Central memory CD4-positive, alpha-beta T cell (primary cell): ENCODE measurements at places on chromosomes 7 and 10.

- DNase-seq: no peak
These were observed 78.7 kb upstream of the PDK4 start for GRCh38 chr7:95675016-95675415.

GRCh38 chr10:95508730-95509129 is 52.4 kb downstream of the SORBS1 start:
- DNase-seq: no peak

DNA sequence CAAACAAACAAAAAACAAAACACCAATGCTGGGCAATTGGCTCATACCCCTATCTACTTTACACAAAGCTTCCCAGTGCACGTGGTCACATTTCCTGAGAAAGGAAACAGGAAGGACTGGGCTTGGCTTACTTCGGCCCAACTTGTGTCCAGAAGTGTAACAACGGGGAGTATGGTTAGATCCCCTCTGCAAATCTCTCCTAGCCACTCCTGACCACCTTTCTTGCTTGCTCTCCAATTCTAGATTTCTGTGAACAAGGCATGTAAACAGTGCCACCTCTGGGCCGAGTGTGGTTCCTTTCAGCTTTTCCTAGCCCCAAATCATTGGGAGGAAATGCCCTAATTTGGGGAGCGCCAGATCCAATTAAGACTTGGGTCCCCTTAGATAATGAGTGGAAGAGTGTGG is 21.0 kb upstream of the FRAT2 start:
- DNase-seq: peak; percentile 14

- DNase-seq: no peak
These were observed 103.4 kb downstream of the WNT2 start for GRCh38 chr7:117219485-117219884.

- DNase-seq: no peak
These were observed 238.8 kb downstream of the BAMBI start for GRCh38 chr10:28915989-28916588.

GRCh38 chr7:13989126-13989948 is at the start of gene ETV1:
Gene ETV1 (minus strand): TSS chr7:13989666. CDS start chr7:13989052, 614 bp downstream.
- DNase-seq: no peak

DNA sequence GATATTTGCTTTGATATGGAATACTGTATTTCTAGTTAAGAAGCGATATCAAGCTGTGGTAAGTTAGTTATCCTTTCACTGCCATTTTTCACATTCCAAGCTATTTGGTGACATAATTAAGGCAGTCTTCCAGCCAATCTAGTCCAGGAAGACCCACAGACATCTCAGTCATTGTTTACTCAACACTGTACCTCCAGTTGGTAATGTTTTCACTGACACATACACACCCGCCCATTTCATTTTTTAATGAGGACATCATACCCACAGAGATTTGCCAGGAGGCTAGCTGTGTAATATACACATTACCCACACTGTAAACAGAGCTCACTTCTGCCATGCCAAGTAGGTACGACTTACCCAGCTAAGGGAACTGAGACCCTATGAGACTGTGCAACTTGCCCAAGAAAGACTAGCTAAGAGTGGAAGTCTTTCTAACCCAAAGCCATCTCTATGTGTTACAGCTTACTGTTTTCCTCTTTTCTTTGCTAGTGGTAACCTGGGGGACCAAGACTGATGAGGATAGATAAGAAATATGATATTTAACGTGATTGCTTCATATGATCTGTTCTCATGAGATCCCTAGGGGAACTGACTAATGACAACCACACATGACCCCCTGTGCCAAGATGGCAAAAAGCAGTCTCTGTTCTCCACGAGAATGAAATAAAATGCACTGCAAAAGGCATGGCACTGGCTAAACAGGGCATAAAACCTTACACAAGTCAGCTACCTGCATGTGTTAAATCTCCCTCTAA is 179.0 kb downstream of the DGKI start:
- DNase-seq: no peak

DNA sequence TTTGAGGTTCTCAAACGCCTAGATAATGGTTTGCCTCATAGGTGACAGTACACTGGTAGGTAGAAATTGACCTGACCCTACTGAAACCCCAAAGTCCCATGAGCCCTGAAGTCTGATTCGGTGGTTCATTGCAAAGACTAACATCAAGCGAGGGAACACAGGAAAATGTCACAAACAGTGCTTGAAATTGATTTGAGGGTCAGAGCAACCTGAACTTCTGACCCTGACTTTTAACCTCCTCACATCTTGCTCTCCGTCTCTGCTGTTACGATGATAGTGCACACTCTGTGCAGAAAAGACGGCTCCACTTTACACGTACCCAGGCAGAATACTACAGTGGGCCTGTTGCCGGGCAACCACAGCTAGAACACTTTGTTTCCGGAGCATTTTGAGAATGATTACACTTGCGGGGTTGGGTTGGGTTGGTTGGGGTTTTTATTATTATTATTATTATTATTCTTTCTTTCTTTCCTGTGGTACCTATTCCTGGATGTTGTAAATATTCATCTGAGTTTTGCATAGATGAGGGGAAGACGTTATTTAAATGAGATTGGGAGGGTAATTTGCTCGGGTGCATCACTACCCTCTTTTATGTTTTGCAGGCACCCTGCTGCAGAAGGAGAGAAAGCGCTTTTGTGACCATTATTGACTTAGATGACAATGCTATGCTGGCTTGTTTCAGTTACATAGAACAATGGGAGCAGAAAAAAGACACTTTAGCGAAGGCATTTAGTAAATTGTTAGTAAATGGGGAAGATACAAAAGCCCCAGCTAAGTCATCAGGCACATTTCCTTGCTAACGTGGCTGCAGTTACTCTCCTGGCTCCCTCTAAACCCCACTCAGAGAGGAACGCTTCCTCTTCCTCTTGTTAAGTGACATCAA is 438.1 kb upstream of the NRP1 start:
- DNase-seq: no peak

DNA sequence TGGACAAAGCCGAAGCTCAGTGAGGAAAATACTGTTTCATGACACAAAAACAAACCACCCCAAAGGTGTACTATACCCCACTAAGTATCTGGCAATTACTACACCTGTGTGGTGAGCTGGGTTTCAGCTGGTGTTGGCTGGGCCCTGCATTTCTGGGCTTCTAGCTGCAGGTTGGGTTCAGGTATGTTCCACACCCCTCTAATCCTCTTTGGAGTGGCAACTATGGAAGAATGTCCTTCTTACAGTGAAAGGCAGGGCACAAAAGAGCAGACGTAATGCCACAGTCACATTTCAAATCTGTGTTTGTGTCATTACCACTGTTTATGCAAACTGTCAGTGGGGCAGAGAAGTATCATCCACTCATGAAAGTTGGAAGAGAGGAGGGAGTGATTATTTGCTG is 201.5 kb upstream of the FZD1 start:
- no peak for DNase-seq

DNA sequence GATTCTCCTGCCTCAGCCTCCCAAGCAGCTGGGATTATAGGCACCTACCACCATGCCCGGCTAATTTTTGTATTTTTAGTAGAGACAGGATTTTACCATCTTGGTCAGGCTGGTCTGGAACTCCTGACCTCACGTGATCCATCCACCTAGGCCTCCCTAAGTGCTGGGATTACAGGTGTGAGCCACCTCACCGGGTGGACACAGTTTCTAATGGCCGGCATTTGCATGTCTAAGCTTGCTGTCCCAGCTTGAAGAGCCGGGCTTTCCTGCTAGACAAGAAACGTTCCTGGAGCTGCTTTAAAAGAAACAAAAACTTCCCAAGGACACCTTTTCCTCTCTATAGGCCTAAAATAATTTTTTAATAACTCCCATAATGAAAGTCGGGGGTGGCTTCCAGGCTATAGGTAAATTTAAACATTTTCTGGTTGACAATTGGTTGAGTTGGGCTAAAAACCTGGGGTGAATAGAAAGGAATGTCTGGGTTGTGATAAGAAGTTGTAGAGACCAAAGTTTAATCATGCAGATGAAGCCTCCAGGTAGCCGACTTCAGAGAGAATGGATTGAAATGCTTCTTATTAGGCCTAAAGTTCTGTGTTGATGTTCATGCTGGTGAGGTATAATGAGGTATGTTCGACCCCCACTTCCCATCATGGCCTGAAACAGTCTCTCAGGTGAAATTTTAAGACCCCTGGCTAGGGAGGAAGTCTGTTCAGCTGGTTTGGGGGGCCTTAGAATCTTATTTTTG is 8.8 kb downstream of the ACADSB start:
- no peak for DNase-seq

DNA sequence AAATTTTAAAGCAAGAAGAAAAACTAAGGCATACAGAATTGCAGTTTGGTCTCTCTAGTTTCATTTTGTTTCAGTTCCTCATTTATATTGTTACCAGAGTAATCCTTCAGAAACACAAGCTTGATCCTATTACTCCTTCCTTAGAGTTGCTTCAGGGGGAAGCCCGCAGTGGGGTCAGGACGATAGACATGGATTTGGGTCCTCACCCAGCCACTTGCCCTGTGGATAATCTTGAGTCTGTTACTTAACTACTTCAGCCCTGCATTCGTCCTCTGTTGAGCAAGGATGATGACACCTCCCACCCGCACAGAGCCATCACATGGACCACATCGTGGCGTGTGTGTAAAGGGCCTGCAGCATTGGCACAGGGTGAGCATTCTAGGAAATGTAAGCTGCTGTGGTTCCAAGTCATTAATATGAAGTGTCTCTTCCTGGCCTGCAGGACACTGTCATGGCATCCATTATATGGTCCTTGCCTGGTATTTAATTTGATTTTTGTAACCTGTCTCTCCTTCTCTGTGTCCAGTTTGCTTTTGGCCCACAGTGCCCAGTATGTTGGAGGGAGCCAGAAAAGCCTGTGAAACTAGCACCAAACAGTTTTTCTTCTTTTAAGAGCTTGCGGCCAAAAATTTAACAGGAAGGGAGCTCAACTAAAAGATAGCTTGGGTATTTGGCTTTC is 111.2 kb downstream of the EEPD1 start:
- no peak for DNase-seq

- no peak for DNase-seq
These were observed 139.6 kb upstream of the GPR26 start for GRCh38 chr10:123526356-123527064.

GRCh38 chr7:112484671-112485167 is 3.9 kb downstream of the LSMEM1 start:
- no peak for DNase-seq

DNA sequence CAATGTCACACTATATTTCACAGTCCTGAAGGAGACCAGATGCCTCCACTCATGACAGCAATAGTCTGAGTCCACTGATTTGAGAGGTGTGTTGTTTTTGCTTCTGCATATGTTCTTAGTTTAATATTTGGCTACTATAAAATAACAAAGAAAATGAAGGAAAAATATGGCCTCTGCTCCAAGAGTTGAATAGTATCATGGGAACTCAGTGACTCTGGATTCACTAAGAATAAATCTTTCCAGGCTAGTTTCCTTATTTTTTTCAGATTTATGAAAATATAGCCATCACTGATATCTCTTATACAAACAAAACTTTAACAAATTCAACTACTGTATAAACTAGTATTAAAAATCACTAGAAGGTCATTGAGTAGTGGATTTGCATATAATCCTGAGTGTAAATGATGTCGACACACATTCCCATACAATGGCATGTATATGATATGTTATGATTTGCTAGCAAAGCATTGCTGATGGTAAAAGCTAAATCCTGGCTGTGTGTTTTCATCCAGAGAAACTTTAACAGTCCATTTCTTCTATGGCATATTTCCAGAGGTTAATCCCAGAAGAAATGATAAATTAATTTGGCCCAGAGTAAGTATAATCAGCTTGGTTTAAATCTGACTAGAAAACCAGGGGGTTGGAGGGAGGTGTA is 66.0 kb upstream of the VIPR2 start:
- no peak for DNase-seq

GRCh38 chr10:129728905-129729795 is 234.9 kb downstream of the EBF3 start:
- no peak for DNase-seq

- DNase-seq: no peak
These were observed 68.4 kb downstream of the CREB3L2 start for GRCh38 chr7:137933270-137934017.

DNA sequence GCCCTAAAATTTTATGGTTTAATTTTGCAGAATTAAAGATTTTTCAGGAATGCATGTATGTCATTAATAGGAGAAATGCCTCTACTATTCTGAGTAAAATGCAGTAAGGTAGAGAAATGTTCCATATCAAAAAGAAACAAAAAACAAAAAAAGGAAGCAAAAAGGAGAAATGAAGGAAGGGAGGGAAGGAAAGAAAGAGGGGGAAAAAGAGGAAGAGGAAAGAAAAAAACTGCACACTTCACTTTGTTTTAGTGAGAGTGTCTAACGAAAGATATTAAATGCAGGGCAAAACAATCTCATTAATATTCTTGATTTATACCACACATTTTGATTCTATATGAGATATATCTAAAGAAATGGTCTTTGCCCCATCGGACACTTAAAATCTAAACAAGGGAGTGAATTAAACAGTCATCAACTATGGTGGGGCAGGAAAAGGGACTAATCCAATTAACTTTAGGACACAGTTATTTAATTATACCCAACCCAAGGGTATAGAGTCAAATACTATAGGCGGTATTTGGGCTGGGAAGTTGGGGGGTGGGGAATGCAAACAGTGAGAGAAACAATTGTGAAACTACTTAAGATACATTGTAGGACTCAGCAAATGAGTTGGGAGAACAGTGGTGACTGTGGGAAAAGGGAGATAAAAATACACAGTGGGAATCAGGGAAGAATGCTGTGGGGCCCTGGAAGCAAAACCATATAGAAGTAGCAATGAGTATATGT is 27.0 kb downstream of the IMMP2L start:
- no peak for DNase-seq

GRCh38 chr7:134789967-134790685 is 10.7 kb downstream of the CALD1 start:
- DNase-seq: no peak

DNA sequence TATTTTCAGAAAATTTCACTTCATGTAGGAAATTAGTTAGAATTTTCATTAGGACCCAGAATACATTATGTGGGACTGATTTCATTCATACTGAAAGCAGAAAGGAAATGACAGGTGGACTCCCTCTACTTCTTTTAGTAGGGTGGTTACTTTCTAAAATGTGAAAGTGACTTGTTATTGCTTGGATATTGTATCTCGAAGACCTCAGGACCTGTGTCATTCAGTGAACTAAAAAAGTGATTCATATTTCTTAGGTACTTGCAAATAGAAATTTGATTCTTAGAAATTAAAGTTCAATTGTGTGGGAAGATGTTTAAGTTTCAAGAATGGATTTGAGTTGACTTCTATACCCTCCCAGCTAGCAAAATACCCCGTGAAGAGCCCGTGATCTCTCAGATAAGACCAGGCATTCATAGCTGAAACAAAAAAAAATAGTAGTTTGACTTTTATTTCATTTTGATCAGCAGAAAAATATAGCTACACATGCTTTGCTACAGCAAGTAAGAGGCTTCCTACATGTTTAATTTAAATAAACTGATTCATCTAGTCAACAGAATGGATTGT is 1037.1 kb downstream of the GATA3 start:
- no peak for DNase-seq
